M059J (cell line): ENCODE measurements at places on chromosomes 3 and 15.

GRCh38 chr15:64525828-64526530, 65.6 kb downstream of the ZNF609 start:
- no peak for DNase-seq

- peak; percentile 51 for DNase-seq
Observed at GRCh38 chr3:10758304-10759037, 57.6 kb upstream of the SLC6A11 start.

DNA sequence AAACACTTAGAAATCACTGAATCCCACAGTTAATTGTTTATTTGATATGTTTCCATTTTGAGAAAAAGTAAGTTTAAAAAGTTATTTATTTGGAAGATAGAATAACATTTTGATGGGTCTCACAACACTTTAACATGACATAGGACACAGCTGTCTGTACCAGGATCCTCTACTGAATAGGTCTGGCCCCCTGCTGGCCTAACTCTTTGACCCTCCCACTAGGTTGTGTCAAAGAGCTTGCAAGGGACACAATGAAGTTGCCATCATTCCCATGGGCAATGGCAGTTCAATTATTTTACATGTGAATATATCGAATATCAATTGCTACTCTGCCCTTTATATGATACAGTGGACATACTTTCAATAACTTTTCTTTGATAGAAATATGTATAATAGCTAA, 138.9 kb downstream of the EPHA3 start:
- no peak for DNase-seq

- DNase-seq: peak; percentile 57
Observed at GRCh38 chr3:126194713-126195305, 14.4 kb upstream of the ALDH1L1 start.
